Kidney tubule cell (primary cell): ENCODE measurements at places on chromosomes 2 and 18.

- peak; percentile 36 for DNase-seq
Observed at GRCh38 chr2:200929334-200930249, 33.9 kb downstream of the ORC2 start.

DNA sequence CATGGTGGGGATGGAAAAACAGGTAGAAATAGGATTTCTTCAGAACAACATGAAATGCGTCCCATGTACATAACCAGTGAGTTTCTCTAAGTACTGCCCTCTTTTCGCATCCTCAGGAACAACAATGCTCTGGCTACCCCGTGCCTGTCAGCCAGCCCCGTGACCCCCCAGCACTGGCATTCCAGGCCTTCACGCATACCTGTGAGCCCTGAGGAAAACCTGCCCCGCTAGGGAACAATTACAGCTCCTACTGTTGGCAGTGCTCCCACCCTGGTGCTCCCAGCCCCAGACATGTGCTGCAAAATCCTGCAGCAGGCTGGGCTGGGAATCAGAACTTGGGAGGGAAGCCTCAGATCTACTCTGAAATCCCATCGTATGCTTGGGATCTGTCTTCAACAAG, 9.1 kb downstream of the SMAD7 start:
- peak; percentile 69 for DNase-seq

GRCh38 chr2:15819562-15820256, 120.6 kb upstream of the MYCN start:
- DNase-seq: no peak

- no peak for DNase-seq
Observed at GRCh38 chr2:101613056-101613704, 84.3 kb upstream of the MAP4K4 start.

- DNase-seq: no peak
Observed at GRCh38 chr2:25419678-25420242, 78.0 kb upstream of the DNMT3A start.

- peak; percentile 26 for DNase-seq
Observed at GRCh38 chr2:214830794-214831346, 21.4 kb upstream of the BARD1 start.

DNA sequence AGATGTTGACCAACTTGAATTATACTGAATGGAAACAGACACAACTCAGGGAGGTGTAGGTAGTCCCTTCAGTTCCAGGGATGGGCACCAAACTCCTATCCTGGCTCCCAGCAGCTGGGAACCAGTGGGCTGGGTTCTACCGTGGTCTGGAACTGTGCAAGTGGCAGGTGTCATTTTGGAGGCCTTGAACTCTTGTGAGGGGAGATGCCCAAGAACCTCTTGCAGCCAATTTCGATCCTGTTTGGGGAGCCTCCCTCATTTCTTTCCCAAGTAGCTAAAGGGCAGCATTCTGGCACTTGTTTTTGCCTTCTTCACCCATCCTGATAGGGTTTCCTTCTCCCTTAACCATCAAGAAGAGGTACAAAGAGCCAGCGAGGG, 200.2 kb downstream of the ANKRD30B start:
- DNase-seq: no peak

DNA sequence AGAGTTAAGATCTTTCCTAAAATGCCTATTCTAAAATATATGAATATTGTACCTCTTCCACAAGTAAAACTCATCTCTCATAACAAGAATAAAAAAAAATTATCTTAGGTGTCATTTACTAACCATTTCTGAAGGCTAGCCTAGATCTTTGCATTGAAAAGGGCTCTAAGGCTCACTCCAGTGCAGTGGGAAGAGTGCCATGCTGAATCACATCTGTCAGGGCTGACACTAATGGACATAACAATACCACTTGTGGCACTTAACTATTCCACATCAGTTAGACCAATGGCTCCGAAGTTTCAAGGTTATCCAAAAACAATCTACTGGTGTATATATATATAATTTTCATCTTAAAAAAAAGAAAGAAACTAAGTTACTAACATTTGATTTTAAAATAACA, 130.2 kb downstream of the EXOC6B start:
- DNase-seq: no peak

DNA sequence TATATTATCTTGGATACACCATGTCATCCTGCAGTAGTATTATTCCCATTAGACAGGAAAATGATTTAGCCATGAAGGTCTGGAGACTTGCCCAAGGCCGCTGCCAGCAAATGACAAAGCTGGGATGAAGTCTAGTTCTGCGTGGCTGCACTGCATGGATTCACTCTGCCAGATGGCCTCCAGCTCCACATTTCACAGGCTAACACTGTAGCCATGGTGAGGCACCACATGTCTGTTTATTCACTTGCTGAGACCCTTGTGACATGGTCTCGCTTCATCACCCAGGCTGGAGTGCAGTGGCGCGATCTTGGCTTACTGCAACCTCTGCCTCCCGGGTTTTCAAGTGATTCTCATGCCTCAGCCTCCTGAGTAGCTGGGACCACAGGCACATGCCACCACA, 31.5 kb upstream of the SCG2 start:
- peak; percentile 84 for DNase-seq

DNA sequence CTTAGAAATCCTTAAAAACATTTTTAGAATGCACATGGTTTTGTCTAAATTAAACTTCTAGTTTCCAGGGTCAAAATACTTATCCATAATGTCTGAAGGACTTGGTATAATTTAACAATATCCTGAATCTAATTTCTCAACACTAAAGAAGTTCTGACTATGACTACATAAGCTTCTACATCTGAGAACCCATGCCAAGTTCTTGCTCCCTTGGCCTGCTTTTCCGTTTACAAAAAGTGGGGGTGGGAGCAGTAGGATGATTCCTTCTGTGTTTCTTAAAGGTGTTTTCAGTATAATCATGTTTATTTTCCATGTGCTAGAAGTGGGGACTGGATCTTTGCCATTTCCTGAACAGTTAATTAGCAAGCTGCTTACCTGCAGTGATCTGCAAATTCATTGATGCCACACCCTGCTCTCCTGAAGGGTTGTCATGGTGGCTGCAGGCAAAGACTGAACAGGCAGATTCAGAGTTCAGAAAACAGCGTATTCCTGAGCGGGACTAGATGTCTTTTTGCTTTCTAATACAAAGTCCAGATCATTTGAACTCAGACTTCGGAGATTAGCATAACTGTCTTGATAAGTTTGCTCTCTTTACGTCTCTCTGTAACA, 36.2 kb downstream of the ADNP2 start:
- DNase-seq: no peak

DNA sequence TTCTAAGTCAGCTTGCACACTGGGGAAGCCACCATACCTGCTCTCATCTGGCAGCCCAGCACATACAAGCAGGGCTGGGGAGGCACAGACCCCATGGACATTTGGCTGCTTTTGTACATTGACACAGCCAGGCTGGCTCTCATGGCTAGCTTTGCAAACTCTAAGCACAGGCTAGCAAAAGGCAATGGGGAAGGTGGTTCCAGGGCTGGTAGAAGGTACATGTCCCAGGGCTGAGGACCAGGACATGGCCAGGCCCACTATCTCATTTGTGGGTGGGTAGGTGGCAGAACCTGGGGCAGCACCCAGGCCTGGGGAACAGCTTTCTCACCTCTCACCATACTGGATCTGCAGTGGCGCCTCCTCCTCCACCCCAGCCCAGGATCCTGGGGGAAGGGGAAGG, 90.9 kb downstream of the HS1BP3 start:
- no peak for DNase-seq

DNA sequence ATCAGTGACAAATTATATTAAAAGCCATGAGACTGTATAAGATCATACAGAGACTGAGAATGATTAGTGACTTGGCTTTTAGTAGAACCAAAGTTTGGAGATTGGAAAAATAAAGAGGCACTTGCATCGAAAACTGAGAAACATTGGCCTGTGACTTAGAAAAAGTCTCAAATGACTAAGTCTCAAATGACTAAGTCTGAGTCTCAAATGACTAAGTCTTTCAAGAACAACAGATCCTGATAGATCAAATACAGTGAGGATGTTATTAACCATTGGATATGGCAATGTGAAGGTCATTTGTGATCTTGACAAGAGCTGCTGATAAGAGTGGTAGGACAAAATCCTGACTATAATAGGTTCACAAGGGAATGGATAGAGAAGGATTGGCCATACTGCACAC, 135.5 kb upstream of the FANCL start:
- peak; percentile 48 for DNase-seq

DNA sequence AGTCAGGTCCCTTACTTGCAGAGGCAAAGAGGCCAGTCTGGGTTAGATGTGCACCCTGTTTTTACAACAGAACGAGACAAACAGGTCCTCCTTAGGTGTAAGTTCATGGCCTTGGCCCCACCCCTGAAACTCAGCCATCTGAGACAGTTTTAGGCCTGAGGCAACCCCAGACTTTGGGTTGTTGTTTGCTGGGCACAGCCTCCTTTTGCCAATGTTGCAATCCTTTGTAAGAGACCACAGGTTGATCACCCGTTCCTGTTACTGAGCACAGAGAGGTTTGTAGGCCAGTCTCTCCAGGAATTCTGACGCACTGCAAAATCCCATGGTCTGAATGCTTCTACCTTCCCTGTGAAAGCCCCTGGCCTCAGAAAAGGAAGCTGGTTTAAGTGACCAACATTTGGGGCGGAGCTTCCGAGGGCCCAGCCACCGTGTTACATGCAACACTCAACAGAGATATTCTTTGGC, 15.5 kb upstream of the IL1RN start:
- no peak for DNase-seq

DNA sequence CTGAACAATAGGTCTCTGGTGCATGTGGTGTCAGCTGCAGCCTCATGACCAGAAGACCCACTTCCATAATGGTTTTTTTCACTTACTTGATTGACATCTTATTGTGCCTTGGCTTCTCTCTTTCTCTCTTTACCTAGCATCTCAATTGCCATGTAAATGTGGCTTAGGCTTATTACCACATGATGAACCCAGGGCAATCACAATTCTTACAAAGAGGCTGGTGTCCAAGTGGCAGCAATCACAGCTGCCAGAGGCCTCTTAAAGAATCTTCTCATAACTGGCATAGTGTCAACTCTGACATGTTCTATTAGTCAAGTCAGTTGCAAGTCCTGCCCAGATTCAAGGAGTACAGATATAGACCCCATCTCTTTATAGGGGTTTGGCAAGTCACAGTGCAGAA, 1224.8 kb downstream of the SUCLG1 start:
- DNase-seq: no peak

GRCh38 chr2:44645937-44646336, 284.2 kb downstream of the CAMKMT start:
- DNase-seq: no peak

- DNase-seq: peak; percentile 94
Observed at GRCh38 chr18:48929941-48930713, 20.6 kb downstream of the SMAD7 start.

DNA sequence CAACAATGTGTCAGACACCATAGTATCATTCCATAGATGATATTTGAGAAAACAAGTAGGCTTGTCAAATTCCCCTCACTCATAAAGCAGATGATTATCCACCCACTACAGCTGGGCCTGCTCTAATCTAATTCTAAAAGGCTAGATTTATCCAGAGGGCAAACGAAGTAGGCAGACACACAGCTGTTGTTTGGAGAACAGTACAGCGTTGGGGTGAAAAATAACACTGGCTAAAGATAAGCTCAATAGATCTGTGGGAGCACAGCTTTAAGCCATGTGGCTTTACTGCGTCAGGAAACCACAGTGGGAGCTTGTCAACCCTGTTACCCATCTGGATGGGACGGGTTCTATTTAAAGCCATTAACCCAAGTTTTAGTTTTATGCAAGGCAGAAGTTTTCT, 48.9 kb upstream of the COBLL1 start:
- DNase-seq: no peak

GRCh38 chr2:235106874-235107639, 155.2 kb downstream of the SH3BP4 start:
- DNase-seq: peak; percentile 77

DNA sequence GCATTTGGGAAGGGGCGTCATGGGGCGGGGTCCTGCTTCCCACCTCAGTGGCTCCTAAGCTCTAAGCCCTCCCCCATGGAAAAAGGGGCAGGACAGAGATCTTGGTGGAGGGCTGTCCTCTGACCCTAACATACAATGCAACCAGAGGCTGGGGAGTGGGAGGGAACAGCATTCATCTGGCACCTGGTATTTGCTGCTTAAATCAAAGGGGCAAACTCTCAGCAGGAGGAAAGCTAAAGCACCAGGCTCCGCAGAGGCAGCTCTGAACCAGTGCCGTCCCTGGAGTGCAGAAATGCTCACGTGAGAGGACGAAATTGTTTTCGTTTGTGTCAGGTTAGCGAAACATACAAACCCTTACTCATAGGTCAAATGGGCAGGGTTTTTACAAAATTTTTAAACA, 92.7 kb upstream of the PXDN start:
- DNase-seq: no peak

GRCh38 chr18:4524096-4524495, 69.0 kb upstream of the DLGAP1 start:
- DNase-seq: no peak

DNA sequence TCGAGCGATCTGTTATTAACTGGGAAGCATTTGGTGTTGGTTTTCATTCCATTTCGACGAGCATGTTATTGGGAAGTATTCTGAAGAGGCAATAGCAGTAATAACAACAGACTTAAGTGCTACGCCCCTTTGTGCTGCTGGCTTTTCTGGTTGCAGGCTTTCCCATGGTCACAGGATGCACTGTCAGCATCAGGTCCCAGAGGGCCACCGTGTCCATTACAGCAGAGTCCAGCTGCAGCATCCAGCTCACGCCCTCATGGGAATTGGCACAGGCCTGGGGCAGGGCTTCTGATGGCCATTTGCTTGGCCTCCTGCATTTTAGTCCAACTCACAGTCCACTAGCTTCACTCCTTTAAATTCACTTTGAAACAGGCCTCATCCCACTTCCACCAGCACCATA, 44.4 kb downstream of the BCL2L11 start:
- no peak for DNase-seq

GRCh38 chr2:219684721-219685689, 57.6 kb downstream of the SLC4A3 start:
- peak; percentile 93 for DNase-seq

DNA sequence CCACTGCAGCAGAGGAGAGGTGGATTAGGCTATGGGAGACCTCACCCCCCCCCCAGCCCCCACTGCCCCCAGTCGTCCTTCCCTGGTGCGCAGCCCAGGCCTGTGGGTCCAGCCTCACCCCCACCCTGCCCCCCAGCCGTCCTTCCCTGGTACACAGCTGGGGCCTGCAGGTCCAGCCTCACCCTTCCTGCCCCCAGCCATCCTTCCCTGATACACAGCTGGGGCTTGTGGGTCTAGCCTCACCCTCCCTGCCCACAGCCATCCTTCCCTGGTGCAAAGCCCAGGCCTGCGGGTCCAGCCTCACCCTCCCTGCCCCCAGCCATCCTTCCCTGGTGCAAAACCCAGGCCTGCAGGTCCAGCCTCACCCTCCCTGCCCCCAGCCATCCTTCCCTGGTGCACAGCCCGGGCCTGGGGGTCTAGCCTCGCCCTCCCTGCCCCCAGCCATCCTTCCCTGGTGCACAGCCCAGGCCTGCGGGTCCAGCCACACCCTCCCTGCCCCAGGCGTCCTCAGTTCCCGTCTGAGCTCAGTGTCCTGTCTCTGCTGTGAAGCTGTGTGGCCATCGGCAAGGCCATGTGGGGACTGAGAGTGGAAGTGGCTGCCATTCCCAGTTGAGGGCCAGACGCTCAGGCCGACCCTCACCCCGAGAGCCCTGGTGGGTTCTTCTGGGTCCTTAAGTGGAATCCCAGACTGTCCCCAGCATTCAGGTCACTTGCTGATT, 86.8 kb upstream of the SNTG2 start:
- no peak for DNase-seq
